ENCODE measurements at places on chromosomes 1 and 21.

DNA sequence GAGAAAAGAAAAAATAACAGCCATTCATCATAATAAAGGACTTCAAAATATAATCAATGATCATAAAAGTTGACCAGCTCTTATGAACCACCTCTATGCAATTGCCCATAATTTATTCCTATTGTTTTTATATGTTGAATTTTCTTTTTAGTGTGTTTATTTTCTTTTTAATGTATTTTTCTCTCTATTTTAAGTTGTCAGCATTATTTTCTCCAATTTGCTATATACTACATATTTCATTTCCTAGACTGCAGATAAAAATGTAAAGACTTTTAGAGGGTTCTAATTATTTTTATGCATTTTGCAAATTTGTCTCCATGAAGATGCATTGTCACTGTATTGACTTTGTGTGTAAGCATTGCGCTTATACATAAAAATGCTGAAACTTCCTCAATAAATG, 58.4 kb downstream of the MROH9 start:
- DNase-seq, result no peak

GRCh38 chr1:39672551-39672947, 642 bp upstream of the NT5C1A start:
- DNase-seq, result no peak

DNA sequence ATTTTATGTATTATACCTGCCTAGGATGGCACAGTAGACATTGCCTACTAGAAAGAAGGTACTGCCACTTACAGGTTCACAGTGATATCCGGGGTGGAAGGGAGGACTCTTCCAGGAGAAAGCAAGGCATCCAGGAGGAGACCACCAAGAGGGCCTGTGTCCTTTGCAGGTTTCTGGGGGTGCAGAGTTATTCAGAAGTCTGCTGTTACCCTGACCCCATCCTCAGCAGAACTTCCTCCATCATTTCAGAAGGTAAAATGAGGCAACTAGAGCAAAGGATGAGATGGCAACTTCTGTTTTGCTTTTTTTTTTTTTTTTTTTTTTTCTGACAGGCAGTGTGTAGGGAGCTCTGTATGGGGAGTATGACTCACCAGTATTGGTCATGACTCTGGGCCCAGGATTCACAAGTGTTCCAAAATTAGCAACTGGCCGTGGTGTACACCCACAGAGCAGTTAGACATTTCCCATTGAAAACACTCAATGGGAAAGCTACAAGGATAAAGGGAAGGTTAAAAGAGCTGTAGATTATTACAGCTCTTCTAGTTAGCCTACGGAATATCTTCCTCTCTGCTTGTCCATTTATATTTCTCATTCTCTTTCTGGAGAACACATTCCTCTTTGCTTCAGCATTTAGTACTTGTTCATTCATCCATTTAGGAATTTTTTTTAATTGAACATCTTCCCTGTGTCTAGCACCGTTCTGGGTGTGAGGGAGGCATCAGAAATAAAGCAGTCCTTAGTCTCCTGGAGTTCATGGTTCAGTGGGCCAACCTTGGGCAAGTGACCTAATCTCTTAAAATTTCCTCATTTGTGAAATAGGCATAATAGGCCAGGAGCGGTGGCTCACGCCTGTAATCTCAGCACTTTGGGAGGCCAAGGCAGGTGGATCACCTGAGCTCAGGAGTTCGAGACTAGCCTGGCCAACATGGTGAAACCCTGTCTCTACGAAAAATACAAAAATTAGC, 50.5 kb upstream of the PPP2R5A start:
- no peak for DNase-seq

DNA sequence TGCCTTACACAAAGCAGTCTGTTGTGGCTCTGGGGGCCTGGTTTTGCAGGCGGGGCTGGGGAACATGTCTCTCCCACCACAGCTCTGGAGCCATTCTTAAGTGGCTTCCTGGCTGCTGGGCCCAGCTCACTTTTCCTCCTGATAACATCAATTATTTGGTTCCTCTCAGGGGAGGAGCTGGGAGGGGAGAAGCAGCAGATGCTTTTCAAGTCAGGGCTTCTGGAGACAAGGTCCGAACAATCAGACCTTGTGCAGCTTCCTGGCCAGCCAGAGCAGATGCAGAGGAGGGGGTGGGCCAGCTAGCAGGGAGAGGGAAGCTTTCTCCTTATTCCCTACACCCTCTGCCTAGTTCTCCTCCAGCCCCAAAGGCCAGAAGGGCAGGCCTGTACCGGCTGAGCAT, 3.7 kb upstream of the PAQR6 start:
- no peak for DNase-seq

GRCh38 chr1:239555350-239555749, 169.0 kb downstream of the CHRM3 start:
- no peak for DNase-seq

All from stimulated activated CD4-positive, alpha-beta T cell treated with anti-CD3 and anti-CD28 coated beads, TNF-alpha, amount 100 ng/mL, for 24 hours (primary cell).